Activated T-helper 1 cell treated with Interleukin-2 at 50 U/mL for 16 hours (primary cell): ENCODE measurements at places on chromosomes 1 and 21.

DNA sequence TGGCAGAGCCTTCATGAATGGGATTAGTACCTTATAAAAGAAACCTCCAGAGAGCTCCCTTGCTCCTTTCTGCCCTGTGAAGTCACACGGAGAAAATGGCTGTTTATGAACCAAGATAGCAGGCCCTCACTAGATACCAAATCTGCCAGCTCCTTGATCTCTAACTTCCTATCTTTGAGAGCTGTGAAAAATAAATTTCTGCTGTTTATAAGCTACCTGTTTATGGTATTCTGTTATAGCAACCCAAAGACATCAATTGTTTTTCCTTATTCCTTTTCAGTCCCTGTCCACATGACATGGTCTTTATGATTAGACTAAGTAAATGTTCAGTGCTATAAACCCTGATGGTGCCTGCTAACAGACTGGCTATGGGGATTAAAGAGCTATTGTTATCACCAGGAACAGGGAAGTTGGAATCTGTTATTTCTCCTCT is 9.7 kb upstream of the STIL start:
- DNase-seq = no peak

- no peak for DNase-seq
These were observed 420.6 kb upstream of the DAB1 start for GRCh38 chr1:57844382-57844980.

DNA sequence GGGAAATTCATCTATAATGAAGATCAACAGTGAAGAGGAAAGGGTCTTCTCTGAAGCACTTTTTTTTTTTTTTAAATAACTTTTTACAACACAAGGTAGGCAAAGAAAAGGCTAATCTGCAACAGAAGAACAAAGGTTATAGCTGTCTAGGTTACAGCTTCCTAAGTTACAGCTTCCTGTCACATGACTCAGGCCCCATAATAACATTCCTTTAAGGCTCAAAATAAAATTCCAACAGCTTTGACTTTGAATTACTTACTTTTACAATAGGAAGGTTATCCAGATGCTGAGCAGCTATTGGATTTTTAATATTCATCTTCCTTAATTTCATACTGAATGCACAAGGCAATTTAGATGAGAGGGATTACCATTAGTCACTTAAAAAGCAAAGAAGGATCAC is 40.4 kb upstream of the TMEM61 start:
- DNase-seq = no peak

- DNase-seq = no peak
These were observed 82.3 kb downstream of the ITPKB start for GRCh38 chr1:226656601-226657277.

GRCh38 chr1:28078262-28078661 is 10.1 kb downstream of the EYA3 start:
- no peak for DNase-seq

DNA sequence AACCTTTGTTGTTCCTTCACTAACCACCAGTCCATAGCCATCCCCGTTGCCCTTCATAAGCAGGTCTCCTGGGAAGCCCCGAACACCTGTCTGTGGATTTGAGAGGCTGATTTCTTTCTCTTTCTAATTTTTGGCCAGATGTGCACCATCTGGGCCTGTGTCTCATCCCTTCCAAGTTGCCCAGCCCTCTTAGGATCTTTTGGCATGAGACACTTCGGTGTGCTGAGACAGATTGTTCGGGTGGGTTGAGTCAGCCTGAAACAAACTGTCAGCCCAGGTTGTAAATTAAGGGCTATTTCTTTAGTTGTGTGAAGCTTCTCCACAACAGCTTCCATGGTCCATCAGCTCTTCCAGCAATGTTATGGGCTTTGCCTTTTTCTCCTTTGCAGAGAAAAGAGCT is 1.4 kb upstream of the DNAJC11 start:
- no peak for DNase-seq
